ENCODE measurements at places on chromosomes 2 and 18. TPM values are rescaled to one million over a fixed set of nuclear protein-coding genes. Genes with fewer than 3 reads are reported as not detected.

DNA sequence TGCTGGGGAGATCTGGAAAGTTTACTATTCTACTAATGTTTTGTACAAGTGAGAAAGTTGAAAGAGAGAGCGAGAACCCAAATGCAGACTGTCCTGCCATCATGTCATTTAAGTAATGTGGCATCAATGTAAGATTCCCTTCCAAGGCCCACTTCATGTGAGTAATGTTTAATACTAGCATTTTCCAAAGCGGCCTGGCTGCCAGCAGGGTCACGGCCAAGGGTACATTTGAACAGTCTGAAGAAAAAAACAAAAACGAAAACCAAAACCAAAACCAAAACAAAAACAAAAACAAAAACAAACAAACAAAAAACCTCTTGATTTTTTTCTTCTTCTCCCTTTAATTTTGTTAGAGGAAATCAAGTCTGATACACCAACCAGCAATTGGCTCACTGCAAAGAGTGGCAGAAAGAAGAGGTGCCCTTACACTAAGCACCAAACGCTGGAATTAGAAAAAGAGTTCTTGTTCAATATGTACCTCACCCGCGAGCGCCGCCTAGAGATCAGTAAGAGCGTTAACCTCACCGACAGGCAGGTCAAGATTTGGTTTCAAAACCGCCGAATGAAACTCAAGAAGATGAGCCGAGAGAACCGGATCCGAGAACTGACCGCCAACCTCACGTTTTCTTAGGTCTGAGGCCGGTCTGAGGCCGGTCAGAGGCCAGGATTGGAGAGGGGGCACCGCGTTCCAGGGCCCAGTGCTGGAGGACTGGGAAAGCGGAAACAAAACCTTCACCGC is 2.2 kb downstream of the HOXD10 start:
- DNase-seq, result peak; percentile 82

DNA sequence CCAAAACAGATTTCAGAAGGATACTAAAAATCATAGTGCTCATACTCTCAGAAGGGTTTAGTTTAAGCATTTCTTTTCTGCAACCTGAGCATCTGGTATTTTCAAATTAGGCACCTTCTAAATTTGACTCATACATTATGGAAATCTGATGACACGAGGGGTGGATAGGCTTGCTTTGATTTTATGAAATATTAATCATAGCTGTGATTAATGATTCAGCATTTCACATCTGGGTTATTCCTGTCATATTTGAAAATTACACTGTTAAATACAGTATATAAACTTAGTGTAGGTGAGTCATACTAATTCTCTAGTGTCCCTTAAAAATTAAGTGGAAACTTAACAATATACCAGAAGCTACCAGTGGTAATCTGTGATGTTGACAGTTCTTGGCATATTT is 47.7 kb downstream of the MRPS9 start:
- no peak for DNase-seq

GRCh38 chr2:170361090-170361936 is 183.4 kb downstream of the MYO3B start:
- DNase-seq, result peak; percentile 71

DNA sequence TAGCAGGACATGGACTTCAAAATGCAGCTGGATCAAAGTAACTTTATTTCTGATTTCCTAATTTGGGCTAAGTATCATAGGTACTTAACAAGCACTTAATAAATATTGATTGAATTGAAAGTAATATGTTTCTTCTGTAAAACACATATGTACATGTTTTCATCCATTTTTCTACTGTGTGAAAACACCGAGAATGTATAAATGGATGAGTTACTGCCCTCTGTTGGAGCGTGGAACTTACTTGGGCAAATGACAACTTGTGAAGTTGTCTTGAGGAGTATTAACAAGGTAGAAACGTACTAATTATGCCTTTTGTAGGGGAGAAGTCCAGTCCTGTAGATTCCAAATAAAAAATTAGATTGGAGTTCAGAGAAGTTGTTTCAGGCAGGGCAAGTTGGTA is 87.2 kb downstream of the PHLPP1 start:
- no peak for DNase-seq

- no peak for DNase-seq
Observed at GRCh38 chr18:55268628-55269275, 309.5 kb upstream of the CCDC68 start.

DNA sequence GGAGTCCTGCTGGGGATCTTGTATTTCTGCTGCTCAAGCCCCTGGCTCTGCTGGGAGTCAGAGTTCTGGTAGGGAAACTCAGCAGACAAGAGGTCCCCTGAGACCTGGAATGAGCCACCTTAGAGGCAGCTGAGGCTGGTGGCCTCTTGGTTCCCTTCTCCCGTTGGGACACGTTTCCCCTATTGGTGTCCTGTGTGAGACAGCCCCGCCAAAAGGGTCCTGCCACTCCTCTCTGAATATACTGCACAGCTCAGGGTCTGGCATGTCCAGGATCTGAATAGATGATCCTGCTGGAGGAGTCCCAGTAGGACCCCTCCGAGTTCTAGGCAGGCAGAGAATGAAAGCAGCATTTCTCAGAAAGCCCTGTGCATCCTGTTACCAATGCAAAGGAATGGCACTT is 2.0 kb upstream of the RALB start:
- no peak for DNase-seq

Gene MREG
- 19.1 TPM for total RNA-seq

All from neural progenitor cell (in vitro differentiated cells).